IPS DF 19.7 (cell line): ENCODE measurements at places on chromosomes 6 and 20.

DNA sequence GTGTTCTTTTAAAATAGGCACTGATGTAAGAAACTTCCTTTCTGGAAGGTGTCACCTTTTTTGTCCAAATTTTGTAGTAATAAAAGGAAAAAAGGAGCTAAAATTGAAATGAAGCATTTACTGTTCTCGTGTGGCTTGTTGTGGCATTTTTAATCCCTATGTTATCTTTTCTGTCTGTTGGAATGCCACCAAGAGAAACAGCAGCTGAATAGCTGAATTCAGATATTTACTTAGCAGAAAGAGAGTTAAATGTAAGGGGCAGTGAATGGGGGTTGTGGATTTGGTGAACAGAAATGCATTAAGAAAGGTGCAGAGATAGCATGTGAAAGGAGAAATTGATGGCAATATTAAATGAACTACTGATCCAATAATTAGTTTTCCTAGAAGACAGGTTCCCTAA, 573.6 kb upstream of the EPHA7 start:
- DNase-seq: no peak

DNA sequence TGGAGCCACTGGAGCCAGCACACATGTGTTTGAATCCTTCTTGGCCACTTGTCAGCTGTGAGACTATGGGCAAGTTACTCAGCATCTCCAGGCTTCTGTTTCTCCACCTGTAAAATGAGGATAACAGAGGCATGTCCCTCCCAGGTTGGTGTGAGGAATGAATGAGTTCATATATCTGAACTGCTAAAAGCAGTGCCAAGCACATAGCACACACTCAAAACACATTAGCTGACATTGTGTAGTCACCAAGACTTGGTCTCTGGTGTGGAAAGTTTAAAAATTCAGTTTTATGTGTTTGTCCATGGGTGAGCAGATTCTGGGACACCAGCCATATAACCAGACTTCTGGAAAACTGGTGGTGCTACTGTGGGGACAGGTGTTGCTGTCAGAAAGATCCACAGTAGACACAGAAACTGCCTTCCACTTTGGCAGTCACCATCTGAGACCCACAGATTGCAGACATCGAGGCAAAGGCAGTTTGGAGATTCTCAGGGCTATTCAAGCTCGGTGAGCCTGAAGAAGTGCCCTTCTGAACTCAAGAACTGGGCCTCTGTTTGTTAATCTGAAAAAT, 115.8 kb downstream of the MRPL14 start:
- no peak for DNase-seq

GRCh38 chr20:33450867-33451266, 7.3 kb upstream of the SNTA1 start:
- DNase-seq: no peak

DNA sequence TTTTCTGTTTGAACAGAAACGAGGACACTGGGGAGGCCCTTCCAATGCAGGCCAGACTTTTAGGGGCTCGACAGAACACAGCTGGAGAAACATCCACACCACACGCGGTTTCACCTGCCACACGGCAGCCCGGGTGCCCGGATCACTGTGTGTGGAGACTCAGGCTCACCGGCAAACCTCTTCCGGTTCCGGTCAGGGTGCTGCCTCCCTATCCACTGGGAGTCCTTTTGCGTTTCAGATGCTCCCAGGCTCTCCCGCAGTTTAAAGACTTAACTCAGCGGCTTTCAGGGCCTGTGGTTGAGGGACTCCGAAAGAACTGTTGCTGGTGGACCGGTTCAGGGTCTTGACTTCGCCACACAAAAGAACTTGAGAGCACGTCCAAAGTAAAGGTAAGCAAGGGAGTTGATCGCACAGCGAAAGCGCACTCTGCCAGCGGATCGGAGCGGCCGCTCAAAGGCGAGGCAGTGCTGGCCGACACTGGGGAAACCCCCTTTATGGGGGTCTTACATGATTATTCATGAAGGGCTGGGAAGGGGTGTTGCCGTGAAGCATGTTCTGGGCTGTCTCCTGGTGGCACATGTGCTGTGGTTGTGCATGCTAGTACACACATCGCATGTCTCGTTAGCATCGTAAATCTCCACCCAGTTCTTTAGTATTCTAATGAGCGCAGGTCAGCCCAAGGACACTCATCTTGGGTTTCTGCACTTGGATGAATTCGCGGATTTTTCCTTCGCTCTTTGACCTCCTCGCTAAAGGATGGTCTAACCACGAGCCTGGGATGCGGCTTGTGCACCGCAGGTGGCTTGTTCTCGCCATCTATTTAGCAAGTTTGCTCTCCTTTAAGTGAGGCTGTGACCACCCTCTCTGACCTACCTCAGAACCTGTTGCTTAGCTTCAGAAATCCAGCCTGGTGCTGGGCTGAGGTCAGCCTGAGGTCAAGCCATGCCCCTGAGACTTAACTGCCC, 180.3 kb downstream of the CDH26 start:
- no peak for DNase-seq

- no peak for DNase-seq
Observed at GRCh38 chr6:7148100-7148822, 40.5 kb downstream of the RREB1 start.

- no peak for DNase-seq
Observed at GRCh38 chr6:68994521-68994920, 359.4 kb downstream of the ADGRB3 start.

DNA sequence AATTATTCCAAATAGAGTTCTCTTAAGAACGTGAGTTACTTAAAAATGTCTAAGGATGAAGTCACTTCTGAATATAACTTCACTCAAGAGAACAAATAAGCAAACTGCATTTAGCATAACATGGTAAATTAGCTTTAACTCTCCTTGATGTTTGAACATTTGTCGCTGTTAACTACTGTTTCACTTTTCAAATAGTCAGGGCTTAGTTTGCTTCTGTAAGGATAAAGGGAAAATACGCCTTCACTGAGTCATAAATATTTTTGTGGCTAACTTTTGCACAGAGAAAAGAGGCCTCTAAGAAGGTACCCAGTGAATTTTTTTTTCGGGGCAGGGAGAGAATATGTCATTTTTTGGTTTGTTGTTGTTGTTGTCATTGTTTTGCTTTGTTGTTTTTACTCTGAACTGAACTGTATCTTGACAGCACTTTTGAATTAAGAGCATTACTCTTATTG, 8.1 kb downstream of the PTPN1 start:
- DNase-seq: no peak

DNA sequence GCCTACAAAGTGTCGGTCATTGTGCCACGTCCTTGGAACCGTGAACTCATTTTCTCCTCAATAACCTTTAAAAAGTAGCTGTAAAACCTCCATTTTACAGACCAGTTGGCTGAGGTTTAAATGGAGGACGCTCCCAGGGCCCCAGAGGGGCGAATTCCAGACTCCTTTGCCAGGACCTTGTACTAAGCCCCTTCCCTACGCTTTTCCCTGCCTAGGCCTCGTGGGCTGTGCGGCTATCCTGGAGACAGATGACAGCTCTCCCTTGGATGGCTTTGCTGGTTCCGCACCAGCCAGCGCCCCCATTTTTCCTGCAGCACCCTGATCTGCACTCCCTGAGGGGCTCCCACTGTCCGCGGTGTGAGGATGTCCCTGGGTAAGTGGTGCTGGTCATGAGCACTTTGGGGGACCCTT, 12.1 kb upstream of the SNHG17 start:
- no peak for DNase-seq

GRCh38 chr6:136007345-136007744, 155.8 kb downstream of the PDE7B start:
- no peak for DNase-seq
